Hematopoietic multipotent progenitor cell treated with erythropoietin and hydrocortisone succinate and interleukin-3 and kit ligand, for 6 days (in vitro differentiated cells): ENCODE measurements at places on chromosomes 11 and 22.

DNA sequence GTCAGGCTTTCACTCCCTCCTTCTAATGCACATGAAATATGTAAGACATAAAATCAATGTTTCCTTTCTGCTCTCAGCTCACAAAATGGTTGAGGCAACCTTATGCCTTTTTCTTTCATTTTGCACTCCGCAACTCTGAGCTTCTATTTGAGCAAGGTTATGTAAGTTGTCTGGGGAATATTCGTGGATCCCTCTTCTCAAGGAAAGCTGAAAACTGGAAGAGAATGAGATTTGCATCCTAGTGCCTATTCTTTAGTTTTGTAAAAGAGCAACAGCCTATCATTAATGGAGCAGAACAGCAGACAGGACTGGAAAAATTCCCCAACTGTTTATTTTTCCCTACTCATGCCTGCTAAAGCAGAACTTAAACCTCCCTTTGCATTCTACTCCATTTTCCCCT, 141.7 kb downstream of the FAM76B start:
- DNase-seq, result no peak

GRCh38 chr11:46616551-46617133, 385 bp downstream of the HARBI1 start:
- DNase-seq, result peak; percentile 48

GRCh38 chr11:2175659-2176058, 4.0 kb upstream of the TH start:
- no peak for DNase-seq

DNA sequence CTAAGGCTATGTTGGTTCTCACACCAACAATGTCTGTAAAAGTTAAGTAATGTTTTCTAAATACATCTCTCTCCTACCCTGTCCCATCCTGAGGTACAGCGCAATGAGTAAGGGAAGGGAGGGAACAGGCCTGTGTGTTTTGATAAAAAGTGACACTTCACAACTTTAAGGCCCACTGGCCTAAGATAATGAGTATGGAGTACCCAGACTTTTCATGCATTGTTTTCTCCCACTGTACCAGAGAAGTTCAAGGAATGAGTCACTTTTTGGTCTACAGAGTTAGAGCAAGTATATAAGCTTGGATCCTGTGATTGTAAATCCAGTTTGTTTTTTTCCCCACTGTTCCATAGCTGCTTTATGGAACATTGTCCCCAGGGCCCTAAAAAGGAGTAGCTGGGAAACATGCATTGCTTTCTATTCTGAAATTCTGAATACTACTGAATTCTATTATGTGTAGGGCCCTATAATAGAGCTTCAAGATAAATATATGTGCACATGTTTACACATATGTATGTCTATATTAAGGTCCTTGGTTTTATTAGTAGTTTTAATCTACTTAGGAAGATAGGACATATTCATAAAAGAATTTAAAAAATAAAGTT, 29.8 kb downstream of the KCNE3 start:
- peak; percentile 87 for DNase-seq

GRCh38 chr11:27055065-27055682, 14.6 kb downstream of the BBOX1 start:
- DNase-seq, result no peak

- DNase-seq, result no peak
Measured at GRCh38 chr11:19337779-19338178, 97.0 kb upstream of the E2F8 start.

- no peak for DNase-seq
Measured at GRCh38 chr11:109991835-109992234, 101.4 kb upstream of the ZC3H12C start.

- DNase-seq, result no peak
Measured at GRCh38 chr22:18096823-18097222, 13.8 kb upstream of the TUBA8 start.

- DNase-seq, result no peak
Measured at GRCh38 chr11:57502376-57502775, 13.1 kb downstream of the SLC43A1 start.

- DNase-seq, result no peak
Measured at GRCh38 chr11:12702999-12703453, 28.8 kb downstream of the TEAD1 start.

DNA sequence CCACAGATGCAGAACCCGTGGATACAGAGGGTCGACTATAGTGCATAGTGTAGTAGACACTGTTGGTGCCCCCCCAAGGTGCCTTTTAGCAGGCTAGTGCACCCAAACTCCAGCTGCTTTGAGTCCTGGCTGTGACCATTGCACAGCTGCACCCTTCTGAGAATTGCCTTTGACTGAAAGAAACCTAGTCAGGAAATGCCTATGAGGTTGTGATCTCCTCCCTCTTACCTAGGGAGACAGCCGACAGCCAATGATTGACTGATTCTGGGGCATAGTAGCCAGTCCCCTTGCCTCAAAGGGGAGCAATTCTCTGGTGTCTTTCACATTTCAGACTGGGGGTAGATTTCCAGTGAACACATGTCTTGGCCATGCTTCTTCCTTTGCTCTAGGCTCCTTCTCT, 74.2 kb downstream of the DCDC1 start:
- DNase-seq, result no peak

- no peak for DNase-seq
Measured at GRCh38 chr22:27761000-27761399, 40.6 kb downstream of the MN1 start.

GRCh38 chr11:81644239-81644840, 1089.3 kb downstream of the FAM181B start:
- peak; percentile 84 for DNase-seq

DNA sequence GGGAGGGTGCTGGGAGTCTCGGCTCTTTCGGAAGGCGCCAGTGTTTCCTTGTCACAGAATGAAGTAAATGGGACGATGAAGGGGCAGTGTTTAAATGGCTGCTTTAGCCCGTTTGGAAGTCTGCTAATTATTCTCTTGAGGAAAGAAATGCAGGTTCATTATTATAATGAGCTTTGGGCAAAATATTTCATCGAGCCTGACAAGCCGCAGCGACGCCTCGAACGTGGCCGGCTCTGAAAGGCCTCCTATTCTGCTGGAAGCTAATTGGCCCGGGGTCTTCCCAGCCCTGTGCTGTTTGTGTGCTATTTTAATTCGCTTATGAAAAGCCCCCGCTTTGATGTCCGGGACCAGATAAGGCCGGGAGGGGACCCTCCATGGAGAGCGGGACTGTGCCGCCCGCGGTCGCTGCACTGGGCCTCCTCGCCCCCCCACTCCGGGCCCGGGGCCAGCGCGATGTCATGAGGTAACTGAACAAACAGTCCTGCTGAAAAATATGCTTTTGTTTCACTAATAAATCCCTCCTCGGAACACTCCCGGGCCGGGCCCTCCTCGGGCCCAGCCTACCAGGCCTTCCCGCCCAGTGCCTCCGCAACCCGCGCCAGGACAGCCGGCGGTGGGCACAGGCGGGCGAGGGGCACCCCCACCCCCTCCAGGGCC, 78.4 kb downstream of the CDKN1C start:
- no peak for DNase-seq

DNA sequence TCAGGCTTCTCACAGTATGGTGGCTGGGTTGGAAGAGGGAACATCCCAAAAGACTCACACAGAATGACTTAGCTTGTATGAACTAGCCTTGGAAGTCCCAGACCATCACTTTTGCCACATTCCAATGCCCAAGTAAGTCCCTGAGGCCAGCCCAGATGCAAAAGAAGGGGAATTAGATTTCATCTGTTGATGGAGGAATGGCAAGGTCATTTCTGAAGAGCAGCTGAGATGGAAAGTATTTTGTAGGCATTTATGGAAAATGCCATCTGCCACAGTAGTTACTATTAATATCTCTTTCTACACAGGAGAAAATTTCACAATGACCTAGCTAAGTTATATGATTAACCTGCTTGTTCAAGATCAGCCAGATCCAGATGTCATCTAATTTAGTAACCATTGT, 58.8 kb downstream of the ENDOD1 start:
- no peak for DNase-seq

DNA sequence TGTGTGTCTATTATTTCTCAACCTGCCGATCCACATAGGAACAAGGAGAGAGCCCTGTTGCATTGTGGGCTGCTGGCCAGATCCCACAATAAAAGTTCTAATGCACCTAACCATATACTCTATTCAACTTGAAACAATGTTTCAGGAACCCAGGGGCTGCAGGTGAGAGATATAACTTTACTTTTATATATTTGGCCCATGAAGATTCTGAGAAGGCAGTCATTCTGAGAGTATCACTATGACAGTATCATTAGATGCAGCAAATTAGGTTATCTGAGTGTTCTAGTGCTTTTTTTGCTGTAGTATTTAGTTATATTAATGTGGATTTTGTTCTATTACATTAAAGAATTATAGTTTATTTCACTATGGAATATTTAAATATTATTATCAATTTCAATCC, 655.1 kb upstream of the ARHGAP42 start:
- no peak for DNase-seq

DNA sequence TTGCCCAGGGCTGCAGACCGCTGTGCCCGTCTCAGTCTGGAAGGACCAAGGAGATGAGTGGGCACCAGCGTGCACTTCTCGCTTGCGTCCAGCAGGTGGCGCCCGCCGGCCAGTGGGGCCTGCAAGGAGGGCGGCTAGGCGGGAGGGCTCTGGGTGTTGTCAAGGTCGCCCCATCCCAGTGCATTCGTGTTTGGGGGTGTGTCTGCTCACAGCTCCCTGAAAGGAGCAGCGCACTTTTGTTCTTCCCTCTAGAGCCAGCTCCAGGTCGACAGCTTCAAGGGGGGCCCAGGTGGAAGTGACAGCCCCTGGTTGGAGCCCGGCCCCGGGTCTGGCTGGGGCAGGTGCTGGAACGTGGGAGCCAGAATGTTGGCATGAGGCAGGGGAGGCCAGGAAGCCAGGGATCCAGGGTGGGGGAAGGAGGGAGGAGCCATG, 23.4 kb upstream of the MPPED1 start:
- DNase-seq, result peak; percentile 82

- no peak for DNase-seq
Measured at GRCh38 chr11:94862926-94863880, 95.0 kb downstream of the AMOTL1 start.

GRCh38 chr11:112665291-112665690, 295.9 kb upstream of the NCAM1 start:
- no peak for DNase-seq

DNA sequence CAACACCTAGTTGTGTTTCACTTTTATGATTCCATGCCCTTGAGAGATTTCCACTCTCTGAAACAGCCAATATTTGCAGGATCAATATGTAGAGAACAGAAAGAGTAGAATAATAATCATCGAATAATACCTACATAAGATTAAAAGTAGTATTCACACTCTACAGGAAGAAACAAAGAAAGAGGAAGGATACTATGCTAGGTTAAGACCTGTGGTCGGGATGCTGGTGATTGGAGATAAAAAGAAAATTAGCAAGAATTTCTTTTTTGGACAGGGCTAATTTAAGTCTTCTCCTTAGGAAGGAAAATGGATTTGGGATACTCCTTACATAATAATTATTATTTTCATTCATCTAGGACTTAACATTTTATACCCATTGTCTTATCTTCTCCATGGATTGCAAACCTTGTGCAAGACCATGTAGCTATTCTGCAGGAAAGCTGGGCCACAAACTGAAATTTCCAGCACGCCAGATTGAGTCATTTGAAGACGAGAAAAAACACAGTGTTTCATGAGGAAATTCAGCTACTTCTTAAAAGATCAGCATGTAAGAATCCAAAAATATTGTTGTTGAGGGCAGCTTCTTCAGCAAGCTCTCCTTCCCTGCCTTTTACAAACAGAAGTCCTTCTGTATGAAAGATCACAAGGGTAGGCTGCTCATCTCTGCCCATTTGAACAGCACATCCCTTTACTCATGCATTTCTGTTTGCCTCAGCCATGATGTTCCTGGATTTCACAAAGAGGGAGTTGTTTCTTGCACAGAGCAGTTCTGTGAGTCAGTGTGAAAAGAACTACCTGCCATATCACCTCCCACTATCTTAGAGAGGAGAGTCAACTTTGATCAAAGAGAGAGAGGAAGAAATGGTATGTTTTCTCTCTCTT, 90.7 kb downstream of the FAM76B start:
- DNase-seq, result peak; percentile 39

GRCh38 chr11:19777377-19778102, 64.9 kb downstream of the NAV2 start:
- no peak for DNase-seq

- DNase-seq, result peak; percentile 62
Measured at GRCh38 chr11:74487875-74488274, 5.6 kb downstream of the LIPT2 start.

- DNase-seq, result no peak
Measured at GRCh38 chr11:8531982-8532381, 62.0 kb downstream of the STK33 start.

- peak; percentile 45 for DNase-seq
Measured at GRCh38 chr11:441418-442274, at the start of gene ANO9. Gene ANO9 (minus strand): TSS chr11:442011. CDS start chr11:441926, 85 bp downstream.

GRCh38 chr11:91199866-91200265, 977.0 kb upstream of the CHORDC1 start:
- DNase-seq, result no peak

DNA sequence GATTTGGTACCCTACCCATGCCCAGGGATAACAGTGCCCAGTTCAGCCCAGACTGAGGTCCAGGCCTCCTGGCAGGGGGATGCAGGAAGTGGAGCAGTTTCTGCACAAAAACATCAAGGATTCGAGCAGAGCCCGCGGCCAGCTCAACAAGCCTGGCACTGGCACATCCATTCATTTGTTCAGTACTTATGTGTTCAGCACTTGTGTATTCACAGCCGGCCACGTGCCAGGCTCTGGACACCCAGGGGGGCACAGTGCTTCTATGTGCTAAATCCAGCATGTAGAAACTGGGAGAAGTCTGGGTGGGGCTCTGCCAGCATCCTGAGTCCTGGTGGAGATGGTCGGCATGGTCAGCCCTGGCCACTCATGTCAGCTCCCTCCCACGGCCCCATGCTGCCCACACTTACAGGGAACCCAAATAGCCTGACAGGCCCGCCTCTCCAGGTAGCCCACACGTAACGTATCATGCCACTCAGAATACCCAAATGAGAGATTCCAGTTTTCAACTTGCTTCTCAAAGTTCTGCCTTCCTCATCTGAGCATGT, 28.5 kb downstream of the LINC01488 start:
- no peak for DNase-seq

GRCh38 chr11:103228807-103229206, 119.6 kb downstream of the DYNC2H1 start:
- no peak for DNase-seq

GRCh38 chr11:119512369-119512768, 89.4 kb upstream of the THY1 start:
- no peak for DNase-seq

- DNase-seq, result no peak
Measured at GRCh38 chr11:69490516-69490915, 9.1 kb downstream of the LINC01488 start.

DNA sequence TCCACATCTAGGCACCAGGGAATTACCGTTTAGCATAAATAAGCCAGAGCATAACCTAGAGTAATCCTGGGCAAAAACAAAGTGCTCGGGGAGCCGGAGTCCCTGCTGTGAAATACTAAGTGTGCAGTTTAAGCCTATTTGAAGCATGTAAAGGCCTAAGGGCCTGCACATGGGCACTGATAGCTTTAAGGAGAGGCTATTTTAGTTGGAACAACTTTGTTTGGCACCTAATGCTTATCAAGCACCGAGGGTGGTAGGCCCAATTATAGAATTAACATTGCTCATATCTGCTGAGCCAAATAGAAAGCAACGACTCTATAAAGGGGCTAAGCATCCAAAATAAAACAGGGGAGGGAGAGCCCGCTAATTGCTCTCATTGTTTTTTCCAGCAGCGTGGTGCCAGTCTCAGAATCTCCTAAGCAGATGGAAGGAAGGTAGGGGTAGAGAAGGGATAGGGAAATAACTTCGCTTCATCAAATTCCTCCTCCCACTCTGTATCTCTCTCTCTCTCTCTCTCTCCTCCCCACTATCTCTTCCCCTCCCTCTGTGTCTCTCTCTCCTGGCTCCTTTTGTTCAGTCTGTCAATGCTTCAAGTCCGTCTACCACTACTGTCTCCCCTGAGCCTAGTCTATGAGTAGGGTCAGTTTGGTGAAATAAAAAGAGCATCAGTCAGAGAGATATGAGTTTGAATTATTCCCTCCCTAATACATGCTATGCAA, 292.8 kb downstream of the NXPE2 start:
- DNase-seq, result no peak
